ENCODE measurements at places on chromosomes 2 and 18. TPM values are rescaled to one million over a fixed set of nuclear protein-coding genes. Genes with fewer than 3 reads are reported as not detected.

GRCh38 chr2:69149631-69150215, 136.7 kb downstream of the ANTXR1 start:
- DNase-seq = no peak

DNA sequence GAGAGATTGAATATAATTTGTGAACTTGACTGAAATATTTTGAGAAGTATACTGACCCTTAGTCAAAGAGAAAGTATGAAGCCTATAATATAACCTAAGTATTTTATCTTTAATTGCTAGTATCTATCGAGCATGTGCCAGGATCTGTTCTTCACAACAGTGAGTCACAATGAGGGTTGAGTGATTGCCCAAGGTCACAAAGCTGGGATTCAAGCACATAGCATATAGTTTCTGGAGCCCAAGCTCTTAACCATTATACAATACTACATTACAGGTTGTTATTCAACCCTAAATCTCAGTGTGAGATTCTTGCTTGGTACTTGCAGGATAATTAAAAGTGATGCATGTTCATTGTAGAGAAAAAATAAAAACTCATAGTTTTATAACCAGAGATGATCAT, 97.2 kb downstream of the RAB3GAP1 start:
- no peak for DNase-seq

- DNase-seq = no peak
Measured at GRCh38 chr2:161128885-161129284, 31.3 kb upstream of the TANK start.

- no peak for DNase-seq
Measured at GRCh38 chr2:180006231-180006630, 866 bp downstream of the CWC22 start.

GRCh38 chr2:209578394-209579001, 154.7 kb downstream of the MAP2 start:
- no peak for DNase-seq

DNA sequence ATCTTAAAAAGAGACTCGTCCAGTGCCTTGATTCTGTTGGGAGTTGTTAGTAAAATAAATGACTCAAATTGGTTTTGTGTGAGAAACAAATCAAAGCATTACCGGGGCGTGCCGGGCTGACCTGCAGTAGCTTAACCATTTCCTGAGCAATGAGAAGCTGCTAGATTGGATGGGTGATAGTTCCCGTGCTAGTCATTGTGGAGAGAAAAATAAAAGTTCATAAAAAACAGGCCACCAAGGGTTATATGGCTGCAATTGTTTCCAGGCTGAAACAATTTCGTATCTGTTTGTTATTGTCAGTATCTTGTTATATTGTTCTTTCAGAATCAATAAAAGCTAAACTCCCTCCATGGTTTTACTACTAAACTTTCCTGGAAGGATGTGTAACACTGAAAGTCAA, 314.4 kb downstream of the MTX2 start:
- no peak for DNase-seq

Gene PSTPIP2
- total RNA-seq = 21.5 TPM

Data from thoracic aorta (tissue), 2 donors.